SK-N-DZ (cell line): ENCODE measurements at places on chromosomes 3 and 15.

- DNase-seq: no peak
These were observed 33.3 kb downstream of the SETD5 start for GRCh38 chr3:9430733-9431132.

GRCh38 chr15:96404560-96404959, 74.1 kb downstream of the NR2F2 start:
- DNase-seq: no peak

GRCh38 chr3:151200586-151200985, 2.4 kb downstream of the GPR171 start:
- no peak for DNase-seq

DNA sequence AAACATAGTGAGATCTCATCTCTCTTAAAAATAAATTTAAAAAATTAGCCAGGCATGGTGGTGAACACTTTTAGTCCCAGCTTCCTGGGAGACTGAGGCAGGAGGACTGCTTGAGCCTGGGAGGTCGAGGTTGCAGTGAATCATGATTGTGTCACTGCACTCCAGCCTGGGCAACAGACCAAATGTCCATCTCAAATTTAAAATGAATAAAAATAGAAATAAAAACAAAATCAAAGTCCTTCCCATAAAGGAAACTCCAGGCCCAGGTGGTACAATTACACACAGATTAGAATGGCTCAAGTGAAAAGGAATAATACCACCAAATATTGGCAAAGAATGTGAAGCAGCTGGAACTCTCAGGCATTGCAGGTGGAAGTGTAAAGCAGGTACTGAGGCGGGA, 19.3 kb upstream of the ATP10A start:
- no peak for DNase-seq

- no peak for DNase-seq
These were observed at the start of gene UCN2 for GRCh38 chr3:48563382-48563918. UCN2 (minus strand) TSS chr3:48563781; CDS start chr3:48563124, 657 bp downstream.

GRCh38 chr15:50558012-50558411, 11.5 kb upstream of the USP50 start:
- DNase-seq: no peak

GRCh38 chr3:45690336-45691035, 1.3 kb downstream of the SACM1L start:
- DNase-seq: peak; percentile 89

DNA sequence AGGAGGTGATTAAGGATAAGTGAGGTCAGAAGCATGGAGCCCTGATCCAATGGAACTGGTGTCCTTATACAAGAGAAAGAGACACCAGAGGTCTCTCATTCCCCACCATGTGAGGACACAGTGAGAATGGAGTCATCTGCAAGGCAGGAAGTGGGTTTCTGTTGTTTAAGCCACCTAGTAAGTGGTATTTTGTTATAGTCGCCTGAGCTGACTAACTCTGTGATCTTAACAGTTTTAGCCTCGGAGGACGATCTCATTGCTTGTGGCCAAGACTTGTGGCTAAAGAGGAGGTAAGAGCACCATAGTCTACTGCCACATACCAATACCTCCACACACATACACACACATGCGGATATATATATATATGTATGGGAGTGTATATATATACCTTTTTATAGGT, 73.8 kb downstream of the MCTP2 start:
- DNase-seq: no peak

- DNase-seq: no peak
These were observed 263.5 kb upstream of the RASGRP1 start for GRCh38 chr15:38828031-38828532.

DNA sequence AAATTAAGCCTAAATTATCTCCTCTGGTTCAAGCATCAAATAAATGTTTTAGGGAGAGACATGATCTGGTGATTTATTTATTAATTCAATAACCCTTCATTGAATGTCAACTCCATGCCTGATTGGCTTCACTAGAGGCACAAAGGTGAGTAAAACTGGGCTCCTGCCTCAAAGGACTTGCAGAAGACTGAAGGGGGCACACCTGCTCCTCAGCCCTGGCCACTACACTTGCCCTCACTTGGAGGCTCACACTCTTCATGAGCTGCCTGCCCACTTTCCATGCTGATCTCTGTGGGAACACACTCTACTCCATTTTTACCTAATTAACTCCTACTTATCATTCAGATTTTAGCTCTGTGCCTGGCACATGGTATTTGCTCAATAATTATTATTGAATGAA, 84.4 kb upstream of the KCNMB2 start:
- no peak for DNase-seq

DNA sequence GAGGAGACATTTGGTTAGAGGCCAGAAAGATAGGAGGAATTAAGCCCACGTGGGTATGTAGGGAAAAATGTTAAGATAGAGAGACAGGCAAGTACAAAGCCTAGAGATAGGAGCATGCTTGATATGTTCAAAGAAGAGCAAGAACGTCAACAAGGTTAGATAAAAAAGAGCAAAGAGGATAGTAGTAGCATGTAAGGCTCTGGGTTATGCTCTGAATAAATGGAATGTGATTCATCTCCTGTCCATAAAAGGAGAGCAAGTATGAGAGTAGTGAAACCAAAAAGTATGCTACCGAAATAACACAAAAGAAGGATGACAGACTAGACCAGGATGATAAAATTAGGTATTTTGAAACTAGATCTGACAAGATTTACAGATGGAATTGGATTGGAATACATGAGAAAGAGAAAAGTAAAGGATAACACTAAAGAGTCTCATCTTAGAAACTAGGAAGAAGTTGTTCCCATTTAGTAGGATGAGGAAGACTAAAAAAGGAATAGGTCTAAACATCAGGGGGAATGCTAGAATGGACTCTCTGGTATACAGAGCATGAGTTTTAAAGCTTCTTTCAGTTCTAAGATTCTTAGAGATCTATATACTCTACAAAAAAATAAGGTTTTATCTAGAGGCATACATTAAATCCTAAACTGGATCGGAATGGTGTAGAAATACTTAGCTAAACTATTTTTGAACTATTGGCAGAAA, 59.1 kb downstream of the TRPM7 start:
- DNase-seq: no peak

GRCh38 chr3:149067883-149068282, 18.4 kb downstream of the HLTF start:
- no peak for DNase-seq

DNA sequence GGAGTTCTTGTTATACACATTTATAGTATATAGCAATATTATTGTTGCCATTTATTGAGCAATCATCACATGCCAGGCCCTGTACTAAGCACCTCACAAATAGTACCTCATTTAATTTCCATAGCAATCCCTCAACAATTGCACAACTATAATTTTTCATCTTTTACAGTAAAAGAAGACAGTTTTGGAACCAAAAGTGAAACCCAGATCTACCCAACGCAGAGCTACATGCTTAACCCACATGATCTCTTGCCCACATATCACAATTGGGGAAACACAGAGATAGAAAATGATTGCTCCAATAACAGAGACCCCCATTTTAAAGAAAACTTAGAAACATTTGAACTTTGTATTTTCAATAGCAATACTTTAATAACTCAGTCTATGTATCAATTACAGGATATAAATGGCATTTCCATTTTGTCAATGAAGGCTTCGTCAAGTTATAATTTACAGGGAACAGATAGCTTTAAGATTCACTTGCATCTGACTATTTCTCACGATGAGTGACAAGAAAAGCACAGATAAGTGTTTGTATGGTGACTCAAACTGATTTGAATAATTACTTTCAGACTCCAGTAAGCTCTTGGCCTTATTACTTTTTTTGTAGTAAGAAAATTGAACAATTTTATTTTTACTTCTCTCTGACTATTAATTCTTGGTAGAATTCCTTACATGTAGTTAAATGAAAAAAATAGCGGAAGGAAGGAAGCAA, 38.7 kb upstream of the CCDC50 start:
- no peak for DNase-seq

GRCh38 chr3:43773273-43774094, 82.7 kb downstream of the ABHD5 start:
- DNase-seq: peak; percentile 42

DNA sequence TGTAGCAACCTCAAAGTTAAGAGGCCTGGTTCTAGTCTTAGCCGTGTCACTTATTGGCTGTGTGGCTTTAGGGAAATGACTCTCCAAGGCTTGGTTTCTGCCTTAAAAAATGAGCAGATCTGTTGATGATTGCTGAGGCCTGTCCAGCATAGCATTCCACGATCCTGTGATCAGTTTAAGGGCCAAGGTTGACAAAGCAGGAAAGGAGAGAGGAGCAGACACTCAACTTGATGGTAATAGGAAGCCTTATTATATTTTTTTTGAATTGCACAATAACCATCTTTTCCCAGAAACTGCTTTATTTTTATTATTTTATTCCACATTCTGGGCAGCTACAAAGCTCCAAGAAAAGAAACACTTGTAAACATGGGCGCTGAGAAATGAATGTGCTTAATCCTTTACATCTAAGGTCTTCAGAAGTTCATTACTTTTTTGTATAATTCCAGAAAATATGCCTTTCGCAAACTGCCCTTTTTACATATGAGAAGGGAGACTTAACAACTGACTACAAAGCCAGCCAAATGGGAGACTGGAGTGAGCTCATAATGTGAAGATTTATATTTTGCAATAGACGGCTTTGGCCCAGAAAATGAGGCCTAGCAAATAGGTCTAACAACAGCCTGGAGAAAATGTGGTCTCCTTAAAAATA, 241.0 kb downstream of the ATP8B4 start:
- no peak for DNase-seq

- DNase-seq: no peak
These were observed 153.3 kb downstream of the EPHA3 start for GRCh38 chr3:89260721-89261120.

- no peak for DNase-seq
These were observed 16.6 kb upstream of the ZNF710 start for GRCh38 chr15:89984421-89985010.

DNA sequence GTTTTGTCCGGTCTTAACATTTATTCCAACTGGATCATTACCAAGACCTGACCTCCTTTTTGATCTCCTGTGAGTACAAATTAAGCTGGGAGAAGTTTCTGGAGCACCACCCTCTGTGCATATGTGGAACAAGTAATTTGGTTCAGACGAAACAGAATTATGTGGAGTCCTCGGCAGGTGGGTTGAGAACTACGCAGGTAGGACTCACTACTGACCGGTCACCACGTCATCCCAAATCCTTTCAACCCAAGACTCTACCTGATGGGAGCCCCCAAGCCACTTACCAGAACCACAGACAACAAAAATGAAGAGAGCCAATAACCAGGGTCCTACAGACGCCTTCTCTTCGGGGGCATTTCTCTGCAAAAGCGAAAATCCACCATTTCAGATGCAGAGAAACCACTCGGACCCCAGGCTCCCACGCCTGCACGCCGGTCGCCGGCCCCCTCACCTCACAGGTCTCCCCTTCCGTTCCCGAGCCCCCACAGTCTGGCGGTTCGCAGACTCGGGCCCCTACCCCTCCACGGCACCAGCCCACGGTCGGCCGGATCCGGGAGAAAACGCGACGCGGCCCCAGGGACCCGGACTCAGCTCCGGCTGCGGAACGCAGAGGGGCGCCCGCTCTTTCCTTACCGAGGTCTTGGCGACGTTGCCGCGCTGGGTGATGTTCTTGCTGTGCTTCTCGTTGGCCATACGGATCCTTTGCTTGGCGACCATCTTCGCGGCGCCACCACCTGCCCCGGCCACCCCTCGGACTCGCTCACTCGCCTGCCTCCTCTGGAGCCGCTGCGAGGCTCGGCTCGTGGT, 674 bp downstream of the SERP1 start:
- DNase-seq: peak; percentile 9

DNA sequence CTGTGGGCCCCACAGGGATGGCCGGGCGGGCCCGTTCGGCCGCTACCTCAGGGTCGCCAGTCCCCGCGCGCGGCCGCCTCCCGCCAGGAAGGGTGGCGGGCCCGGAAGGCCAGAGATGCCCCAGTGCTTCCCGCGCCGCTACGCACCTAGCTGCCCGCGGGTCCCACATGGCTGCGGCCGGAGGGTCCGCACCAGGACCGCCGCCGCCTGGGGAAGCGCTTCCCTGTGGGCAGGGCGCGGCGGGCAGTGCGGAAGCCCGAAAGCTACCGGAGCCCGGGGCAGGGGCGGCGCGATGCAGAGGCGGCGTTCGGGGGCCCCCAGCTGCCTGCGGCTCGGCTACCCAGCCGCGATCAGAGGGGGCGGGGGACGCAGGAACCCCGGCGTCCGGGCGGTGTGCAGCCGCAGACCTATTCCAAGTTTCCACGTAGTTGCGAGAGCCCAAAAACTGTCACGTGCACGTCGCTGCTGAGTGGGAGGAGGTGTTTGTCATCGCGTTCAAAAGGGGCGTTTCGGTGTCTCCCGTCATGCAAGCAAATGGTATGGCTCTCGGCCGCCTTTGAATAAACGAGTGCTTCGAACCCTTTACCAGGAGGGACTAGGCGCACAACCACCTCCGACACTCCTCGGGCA, at the start of gene TRANK1:
Gene TRANK1 (minus strand): TSS at position 414 of the 630 bp plus-strand sequence. CDS start 245 bp downstream, at position 169.
- DNase-seq: no peak

DNA sequence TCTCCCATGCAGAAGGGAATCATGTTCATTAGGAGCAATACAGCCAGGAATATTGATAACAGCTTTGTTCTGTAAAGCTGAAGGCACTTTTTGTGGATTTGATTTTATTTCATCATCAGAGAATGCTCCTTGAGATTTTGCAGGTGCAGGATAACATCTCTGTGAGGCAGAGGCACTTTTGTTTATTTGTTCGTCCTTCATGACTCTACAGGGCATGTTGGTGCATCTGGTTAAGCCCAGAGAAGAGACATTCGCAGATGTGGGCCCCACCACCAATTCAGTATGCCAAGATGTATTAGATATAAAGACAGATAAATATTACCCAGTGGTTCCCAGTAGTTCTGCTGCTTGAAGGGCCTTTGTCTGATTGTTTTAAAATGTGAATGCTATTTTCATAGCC, 368.1 kb upstream of the SEMA6D start:
- DNase-seq: peak; percentile 79

- no peak for DNase-seq
These were observed 85.1 kb upstream of the NTRK3 start for GRCh38 chr15:88341653-88342052.

GRCh38 chr3:58530354-58530865, 6.6 kb downstream of the ACOX2 start:
- no peak for DNase-seq

DNA sequence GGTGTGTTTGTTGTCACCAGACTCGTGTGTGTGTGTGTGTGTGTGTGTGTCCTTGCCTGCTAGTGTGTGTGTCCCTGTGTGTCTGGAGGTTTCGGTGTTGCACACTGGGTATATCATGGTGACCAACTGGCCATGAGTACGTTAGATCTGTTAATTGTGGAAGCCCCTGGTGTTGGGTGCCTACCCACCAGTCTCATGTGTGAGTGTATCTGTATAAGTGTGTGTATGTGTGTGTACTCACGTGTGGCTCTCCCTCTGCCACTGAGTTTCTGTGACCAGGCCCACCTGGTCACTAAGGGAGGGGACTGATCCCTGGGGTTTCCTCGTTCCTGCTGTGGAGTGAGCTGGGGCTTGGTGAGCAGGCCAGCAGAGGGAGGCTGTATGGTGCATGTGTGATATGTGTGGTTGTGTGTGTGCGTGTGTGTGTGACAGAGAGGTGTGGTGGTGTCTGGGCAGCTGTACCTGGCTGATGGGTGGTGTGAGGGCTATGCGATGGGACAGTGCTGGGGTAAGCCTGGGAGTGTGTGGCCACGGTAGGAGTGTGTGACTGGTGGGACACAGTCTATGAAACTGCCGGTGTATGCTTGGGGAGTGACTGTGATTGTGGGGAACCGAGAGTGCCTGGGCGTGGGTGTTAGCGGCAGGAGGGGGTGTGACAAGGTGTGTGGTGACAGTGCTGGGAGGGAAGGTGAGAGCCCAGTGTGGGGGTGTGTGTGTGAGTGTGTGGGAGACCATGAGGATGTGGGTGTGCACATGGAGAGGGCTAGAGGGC, 1.8 kb downstream of the PRKCD start:
- DNase-seq: no peak
